AML-193 (cell line): ENCODE measurements at places on chromosomes 2 and 18.

- no peak for DNase-seq
Measured at GRCh38 chr2:165793161-165793778, 777 bp downstream of the GALNT3 start.

DNA sequence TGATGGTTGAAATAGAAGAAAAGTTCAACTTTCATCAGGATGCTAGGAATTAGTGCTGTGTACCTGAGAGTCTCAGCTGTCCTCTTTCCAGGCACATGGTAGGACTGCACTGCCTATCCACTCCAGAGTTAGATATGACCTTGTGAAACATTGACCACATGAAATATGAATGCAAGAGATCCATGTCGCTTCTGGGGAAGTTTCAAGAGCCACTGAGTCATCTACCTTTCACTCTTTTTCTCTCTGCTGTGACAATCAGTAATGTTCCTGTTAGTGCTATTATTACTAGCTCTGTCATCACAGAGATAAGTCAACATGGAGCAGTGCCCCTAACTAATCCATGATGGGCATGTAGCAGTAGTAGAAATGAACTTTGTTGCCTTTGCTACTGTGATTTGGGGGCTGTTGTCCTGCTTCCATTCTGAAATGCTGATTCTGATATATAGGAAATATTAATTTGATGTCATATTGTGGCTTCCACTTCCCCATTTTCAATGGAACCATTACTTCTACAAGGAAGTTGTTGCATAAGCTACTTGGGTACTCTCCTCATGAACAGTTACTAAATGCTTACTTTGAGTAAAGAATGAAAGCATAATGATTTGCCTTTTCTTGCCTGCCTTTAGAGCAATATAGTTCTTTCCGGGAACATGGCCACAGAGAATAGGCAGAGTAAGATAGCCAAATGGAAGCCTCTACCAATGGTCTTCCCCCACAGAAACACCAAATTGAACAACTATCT lies 192.8 kb upstream of the ZNF521 start:
- peak; percentile 1 for DNase-seq

- DNase-seq: no peak
Measured at GRCh38 chr2:234245945-234246344, 195.4 kb downstream of the SPP2 start.

- DNase-seq: no peak
Measured at GRCh38 chr2:11556101-11556806, 22.4 kb downstream of the GREB1 start.

- DNase-seq: no peak
Measured at GRCh38 chr18:5447442-5447841, 96.4 kb downstream of the EPB41L3 start.

GRCh38 chr2:224689539-224689938 lies 26.6 kb downstream of the CCDC195 start:
- DNase-seq: no peak
